ENCODE measurements at places on chromosomes 12 and 14. TPM values are rescaled to one million over a fixed set of nuclear protein-coding genes. Genes with fewer than 3 reads are reported as not detected.

GLIPR1L2 gene
- total RNA-seq: 1.8 TPM

DNA sequence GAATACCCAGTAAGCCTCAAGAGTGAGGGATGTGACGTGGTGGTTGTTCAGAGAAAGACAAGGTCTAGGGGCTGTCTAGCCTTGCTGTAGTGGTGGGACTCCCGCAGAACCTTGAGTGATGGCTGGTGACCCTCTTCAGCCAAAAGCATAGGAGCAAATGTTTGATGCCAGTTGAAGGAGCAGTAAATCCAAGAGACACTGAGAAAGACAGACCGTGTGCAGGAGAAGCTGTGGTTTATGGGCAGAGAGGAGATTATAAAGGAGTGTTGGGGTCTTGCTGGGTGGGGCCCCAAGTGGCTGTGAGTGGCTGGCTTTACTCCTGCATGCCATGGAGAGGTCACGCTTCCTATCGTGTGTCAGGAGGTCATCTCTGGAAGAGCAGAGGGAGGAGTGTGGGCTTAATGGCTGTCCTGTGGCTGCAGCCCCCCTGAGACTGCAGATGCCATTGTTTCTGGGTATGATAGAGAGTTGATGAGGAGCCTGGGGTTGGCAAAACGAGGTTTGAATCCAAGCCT lies 152.0 kb upstream of the CCND2 start:
- DNase-seq: no peak

- peak; percentile 64 for DNase-seq
Observed at GRCh38 chr12:132259364-132259871, 70.0 kb downstream of the GALNT9 start.

SCN8A gene
- total RNA-seq: 3.0 TPM

PTGER2 gene
- 6.5 TPM for total RNA-seq

C14orf180 gene
- not detected for total RNA-seq

- no peak for DNase-seq
Observed at GRCh38 chr12:52415870-52416750, 10.0 kb upstream of the KRT82 start.

DNA sequence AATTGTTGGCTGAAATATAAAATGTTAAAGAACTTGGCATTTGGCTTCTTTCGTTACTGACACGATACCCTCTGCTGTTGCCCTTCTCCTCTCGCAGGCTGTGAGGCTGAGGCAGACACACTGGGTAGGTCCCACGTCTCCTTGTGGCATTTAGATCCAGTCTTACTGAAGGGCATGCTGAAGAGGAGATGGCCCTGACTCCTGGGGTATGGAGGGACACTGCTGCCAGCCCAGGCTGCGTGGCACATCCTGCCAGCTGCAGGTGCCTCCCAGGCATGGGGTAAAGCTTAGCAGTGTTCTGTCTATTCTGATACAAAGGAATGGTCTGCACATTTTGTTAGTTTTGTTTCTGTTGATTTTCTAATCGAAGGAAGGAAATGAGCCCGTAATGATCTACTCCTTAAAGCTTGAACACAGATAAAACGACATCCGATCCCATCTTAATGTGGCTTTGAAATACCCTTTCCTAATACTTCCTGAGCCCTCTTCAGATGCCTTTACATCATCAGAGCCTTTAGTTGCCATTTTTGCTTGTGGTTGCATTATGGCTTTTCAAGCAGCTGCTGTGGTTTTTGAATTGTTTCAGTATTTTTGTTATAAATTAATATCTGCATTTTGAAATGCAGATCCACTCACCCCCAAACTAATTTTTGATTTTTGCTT lies 61.1 kb downstream of the WDR20 start:
- no peak for DNase-seq

DNA sequence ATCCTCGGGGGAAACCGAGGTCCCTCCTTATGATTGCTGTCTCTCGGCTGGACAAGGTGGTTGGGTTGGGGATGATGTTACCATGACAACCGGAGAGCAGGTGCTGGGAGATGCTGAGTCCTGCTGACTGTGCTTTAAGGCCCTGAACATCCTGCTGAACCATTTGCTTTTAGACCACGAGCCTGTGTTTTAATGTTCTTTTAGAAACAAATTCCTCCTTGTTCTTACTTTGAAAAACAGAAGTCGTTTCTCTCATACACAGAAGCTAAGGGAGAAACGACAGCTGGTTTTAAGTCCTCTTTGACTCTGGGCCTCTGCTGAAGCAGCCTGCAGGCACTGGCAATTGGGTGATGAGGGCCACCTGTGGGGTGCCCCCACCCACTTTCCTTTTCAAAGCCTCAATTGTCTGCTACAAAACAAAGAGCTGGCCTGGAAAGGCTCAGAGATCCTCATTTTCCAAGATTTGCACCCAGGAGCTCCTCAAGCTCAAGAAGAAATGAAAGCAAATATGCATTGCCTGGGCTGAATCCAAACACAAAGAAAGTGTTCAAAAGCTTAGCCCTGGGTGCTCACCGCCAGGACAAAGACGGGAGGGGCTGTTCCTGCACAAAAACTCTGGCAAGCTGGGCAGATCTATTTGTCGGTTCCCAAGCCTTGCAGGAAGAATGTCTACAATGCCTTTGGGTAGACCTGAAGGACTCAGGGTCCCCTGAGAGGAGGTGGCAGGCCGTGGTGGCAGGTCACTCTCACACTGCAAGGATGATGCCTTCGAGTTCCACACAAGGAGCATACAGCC lies 90.0 kb upstream of the CLMN start:
- no peak for DNase-seq

JPH4 gene
- not detected for total RNA-seq

GRCh38 chr14:84180336-84180735 lies 1349.6 kb upstream of the FLRT2 start:
- no peak for DNase-seq

DNA sequence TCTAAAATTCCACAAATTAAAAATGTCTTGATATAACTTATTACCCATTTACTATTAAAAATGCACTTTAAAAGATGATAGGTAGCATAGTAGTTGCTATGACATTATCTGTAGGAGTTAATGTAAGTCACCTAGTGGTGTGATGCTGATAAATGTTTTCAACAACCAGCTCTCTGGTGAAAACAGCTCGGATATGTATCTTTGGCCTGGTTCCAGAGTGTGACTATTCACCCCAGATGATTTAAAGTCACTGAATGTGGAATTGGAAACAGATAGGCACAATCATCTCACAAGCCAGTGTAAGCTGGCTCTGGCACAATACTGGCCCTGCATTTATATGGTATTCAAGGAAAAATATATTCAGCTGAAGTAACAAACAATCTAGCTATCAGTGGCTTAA lies 9.2 kb upstream of the CCDC196 start:
- DNase-seq: peak; percentile 37
